ENCODE measurements at places on chromosomes 3 and 15.

DNA sequence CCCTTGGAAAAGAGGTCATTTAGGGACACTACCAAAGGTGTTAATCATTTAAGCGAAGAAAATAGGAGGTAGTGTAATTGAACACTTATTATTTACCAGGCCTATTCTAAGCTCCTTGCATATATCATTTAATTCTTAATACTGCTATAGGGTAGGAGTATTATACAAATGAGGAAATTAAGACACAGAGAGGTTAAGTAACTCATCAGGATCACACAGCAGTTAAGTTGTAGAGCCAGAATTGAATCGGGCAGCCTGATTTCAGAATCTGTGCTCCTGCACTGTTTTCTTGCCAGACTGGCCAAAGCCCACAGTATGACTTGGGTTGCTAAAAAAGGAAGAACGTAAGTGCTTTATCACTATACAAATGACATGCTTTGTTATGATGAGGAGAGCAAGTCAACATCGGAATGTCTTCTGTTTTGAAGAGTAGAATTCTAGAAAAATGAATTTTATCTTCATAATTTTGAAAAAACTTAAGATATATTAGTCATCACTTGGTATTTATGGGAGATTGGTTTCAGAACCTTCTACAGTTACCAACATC, 31.4 kb downstream of the HPS3 start:
- no peak for DNase-seq

DNA sequence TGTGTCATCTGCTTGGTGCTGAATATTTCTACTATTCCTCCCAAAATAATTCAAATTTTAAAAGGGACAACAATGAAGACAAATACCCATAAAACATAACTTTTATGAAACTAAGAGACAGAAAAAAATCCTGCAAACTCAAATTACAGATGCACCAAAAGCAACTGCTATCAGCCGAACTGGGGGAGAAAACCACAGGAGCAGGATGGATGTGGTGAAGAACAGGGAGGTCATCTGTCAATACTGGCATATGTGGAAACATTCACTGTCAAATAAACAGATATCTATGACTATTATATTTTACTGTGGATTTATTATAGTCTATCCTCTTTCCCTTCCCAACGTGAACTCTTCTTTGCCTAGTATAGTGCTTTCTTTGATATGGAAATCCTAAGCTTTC, 53.3 kb upstream of the CPOX start:
- DNase-seq = no peak

DNA sequence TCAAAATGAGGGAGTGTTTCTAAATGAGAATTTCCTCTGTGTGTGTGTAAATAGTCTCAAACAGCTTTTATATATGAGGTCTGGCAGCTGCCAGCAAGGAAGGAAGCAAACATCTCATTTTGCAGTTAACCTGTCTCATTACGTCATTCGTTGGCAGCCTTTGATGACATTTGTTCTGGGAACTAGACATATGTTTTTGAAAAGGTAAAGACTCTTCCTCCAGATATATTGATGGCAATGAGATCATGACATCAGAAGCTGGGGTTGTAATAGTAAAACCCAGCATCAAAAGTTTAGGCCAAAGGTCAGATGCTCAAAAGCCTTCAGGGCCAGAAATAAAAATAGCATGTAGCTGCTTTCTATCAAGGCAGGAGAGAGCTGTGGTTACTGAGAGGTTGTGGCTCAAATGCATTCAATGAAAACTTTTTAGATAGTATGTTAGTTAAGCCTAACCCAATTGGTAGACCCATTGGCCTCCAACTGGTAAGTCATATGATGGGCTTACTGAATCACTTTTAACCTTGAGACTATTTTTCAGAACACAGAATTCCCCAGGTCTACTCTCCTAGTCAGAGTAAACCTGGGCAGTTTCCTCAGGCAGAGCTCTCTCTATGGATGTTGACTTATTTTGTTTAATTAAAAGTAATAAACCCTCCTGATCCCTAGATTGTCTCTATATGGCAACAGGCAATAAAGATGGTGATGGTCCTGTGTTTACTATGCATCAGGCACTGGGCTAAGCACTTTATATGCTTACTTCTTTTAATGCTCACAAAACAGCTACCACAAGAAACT, 386.5 kb upstream of the CFAP20DC start:
- no peak for DNase-seq

GRCh38 chr15:29938361-29939335, 116.4 kb upstream of the TJP1 start:
- DNase-seq = no peak

DNA sequence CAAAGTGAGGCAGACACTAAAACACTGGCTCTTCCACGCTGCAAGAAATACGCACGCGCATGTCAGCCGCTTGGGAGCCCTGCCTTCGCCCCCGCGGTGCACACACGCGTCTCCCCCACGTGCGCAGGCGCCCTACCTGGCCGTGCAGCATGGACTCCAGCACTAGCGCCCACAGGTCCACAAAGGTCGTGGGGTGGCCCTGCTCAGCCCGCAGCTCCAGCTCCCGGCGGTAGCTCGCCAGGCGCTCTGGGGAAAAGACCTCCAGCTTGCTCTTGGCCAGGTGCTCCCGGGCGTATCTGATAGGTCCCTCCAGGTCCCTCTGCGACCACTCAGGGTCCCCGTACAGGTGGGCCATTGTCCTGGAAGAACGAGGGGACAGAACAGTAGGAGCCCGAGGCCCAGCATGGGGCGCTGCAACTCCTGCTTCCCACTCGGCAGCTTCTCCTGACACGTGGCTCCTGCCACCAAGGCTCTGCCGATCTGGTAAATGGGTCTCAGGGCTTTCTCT, 14.9 kb downstream of the PLA2G4D start:
- no peak for DNase-seq

- no peak for DNase-seq
Observed at GRCh38 chr3:59374818-59375211, 325.0 kb upstream of the CFAP20DC start.

- no peak for DNase-seq
Observed at GRCh38 chr3:4407941-4408340, 59.1 kb downstream of the SUMF1 start.

- DNase-seq = no peak
Observed at GRCh38 chr15:60774829-60775463, 296.0 kb upstream of the ICE2 start.

DNA sequence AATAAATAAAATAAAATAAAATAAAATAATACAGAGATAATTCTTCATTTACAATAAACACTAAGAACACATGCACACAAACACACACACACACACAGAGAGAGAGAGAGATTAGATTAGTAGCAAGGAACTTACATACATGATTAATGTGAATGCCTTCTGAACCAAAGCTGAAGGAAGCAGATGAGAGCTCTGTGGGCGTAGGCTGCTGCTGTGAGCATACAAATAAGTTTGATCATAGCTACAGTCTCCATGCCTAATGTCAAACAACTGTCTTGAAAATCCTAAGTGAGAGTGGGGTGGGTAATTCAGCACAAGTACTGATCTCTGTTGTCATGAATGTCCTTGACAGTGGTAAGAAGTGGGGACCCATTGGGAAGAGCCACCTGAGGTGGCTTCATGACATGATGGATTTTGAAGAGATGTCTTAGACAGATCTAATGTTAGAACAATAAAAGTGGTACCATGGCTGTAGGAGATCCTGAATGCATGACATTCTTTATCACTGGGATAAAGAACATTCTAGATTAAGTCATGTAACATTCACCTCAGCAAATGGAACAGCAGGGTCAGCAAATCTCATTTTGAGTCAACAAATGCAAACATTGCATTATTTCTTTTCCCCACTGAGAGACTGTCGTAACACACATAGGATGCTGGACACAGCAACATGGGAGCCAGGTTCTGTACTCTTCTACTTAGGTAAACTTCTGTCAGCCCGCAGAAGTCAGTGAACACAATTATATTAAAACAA, 46.2 kb downstream of the CHL1 start:
- no peak for DNase-seq

DNA sequence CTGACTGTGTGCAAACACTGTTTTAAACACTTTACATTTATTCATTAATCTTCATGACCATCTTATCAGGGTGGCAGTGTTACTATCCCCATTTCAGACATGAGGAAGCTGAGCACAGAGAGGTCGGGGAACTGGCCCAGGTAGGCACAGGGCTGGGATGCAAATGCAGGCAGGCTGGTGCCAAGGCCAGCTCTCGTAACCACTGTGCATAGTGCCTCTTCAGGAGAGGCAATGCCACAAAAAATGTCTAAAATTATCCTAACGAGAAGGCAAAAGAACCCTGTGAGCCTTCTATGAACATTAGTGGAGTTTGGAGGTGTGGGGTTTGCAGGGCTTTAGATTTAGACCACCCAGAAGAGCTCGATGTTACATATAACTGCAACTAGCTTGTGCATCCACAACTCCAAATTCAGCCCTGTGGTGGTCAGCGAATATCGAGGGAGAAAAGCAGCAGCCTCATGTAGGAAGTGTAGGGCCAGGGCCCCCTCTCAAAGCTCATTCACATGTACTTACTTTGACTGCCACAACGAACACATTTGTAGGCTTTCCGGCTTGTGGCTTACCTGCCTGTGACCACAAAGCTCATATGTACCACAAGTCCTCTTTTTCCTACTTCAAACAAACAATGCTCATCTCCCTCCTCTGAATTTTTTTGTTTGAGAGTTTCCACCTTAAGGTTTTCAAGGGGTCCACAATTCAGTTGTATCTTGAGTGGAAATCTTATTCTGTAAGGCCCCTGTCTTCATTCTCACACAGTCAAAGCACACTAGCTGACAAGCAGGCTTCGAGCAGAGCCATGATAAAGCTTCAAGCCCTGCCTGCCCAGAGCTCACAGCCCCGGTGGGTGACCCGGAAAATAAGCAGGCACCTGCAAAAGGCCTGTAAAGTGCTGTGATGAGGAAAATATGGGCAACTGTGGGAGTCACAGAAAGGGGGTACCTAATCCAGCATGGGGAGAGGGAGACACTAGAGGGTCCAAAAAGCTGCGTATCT, 722.9 kb upstream of the CFAP20DC start:
- no peak for DNase-seq

- no peak for DNase-seq
Observed at GRCh38 chr3:81550415-81550814, 211.0 kb downstream of the GBE1 start.

GRCh38 chr3:24540821-24541220, 46.2 kb upstream of the THRB start:
- DNase-seq = no peak

DNA sequence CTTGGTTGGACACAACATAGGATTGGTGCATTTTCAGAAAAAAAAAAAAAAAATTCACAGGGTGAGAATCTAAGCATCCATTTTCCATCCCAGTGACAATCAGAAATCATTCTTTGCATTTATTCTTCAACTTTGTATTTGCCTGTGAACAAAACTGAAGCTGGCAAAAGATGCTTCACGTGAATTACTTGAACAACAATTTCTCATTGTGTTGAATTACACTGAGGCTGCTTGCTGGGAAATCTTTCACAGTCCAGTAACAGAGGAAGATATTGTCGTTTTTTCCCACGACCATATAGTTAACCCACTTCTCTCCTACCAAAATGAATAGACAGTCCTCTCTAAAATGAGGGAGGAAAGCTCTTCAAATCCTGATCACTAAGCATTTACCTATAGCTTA, 4.3 kb upstream of the SLCO3A1 start:
- DNase-seq = no peak

GRCh38 chr15:101781928-101782327, 21.4 kb upstream of the OR4F6 start:
- no peak for DNase-seq

- no peak for DNase-seq
Observed at GRCh38 chr15:72161361-72162132, 36.0 kb downstream of the GRAMD2A start.

DNA sequence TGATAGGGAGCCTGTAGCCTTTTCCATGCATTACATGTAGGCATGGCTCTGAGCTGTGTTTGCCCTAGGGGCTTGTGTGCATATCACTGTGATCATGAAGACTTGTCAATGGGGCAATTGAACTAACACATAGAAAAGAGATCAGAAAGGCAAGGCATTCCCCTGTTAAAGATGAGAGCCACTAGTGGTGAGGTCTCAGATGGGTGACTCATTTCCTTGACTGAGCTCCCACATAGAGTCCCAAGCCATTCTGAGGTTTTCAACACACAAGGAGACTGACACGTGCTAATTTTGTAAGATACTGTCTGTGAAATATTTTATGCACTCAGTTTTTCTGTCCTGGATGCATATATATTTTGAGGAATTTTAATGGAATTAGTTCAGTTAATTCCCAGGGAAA, 53.8 kb downstream of the SAMMSON start:
- DNase-seq = peak; percentile 10

- no peak for DNase-seq
Observed at GRCh38 chr3:9204253-9204992, 45.0 kb downstream of the SRGAP3 start.

DNA sequence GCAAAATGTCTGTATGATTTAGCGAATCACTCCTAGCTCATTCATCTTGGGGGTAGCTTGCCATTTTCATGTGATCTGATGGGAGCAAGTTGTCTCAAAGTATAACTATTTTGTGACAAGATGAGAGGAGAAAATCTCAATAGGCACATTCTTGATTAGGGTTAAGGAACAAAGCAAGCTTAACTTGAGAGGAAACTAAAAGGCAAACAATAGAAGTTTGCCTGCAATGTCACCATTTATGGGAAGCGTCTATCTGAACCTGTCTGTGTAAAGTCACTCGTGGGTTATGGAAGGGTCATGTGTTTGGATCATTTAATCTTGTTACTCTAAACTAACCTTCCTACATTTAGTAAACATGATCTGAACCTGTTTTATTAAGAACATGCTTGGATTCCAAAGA, 232.5 kb downstream of the CDIN1 start:
- no peak for DNase-seq

DNA sequence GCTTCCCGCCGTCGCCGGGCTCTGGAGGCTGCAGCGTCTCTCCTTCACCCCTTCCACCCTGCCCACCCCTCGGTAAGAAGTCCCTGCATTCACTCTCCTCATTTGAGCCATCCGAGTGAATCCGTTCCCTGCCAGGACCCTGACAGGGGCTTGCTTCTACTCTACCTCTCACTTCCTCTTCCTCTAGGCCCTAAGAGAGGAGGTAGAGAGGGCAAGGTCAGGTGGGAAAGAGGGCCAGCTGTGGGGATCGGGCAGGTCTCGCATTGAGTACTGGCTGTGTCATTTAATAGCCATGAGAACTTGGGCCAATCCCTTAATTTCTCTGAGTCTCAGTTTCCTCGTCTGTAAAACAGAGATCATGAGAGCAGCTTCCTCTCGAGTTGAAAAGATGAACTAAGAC, 283.6 kb downstream of the UACA start:
- DNase-seq = no peak

DNA sequence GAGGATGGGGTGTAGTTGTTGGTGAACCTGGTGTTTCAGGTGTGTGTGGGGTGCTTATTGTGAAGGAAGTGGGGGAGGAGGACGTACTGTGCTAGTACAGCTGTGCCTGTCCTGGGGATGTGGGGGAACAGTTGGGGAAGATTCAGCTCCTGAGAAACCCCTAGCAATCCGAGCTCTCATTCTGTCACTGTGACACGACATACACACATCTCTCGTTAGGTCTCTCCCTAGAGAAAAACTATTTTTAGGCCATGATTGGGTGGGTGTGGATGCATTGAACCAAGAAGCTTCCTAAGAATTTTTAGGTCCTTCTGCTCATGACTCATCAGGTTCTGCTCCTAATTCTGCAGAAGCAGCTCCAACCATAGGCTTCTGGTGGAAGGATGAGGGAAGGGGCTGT, 54.3 kb downstream of the SLC30A4 start:
- DNase-seq = no peak

GRCh38 chr15:85429522-85429921, 49.1 kb downstream of the AKAP13 start:
- DNase-seq = no peak

- DNase-seq = no peak
Observed at GRCh38 chr15:75808563-75808962, 34.7 kb upstream of the UBE2Q2 start.
